SW480 (cell line): ENCODE measurements at places on chromosomes 4 and X.

GRCh38 chrX:35046660-35047296 lies 104.2 kb downstream of the FAM47B start:
- no peak for DNase-seq

- no peak for DNase-seq
These were observed 1956.2 kb upstream of the AGA start for GRCh38 chr4:179398414-179398813.

GRCh38 chr4:125833-126232 lies 1.5 kb downstream of the ZNF718 start:
- no peak for DNase-seq

DNA sequence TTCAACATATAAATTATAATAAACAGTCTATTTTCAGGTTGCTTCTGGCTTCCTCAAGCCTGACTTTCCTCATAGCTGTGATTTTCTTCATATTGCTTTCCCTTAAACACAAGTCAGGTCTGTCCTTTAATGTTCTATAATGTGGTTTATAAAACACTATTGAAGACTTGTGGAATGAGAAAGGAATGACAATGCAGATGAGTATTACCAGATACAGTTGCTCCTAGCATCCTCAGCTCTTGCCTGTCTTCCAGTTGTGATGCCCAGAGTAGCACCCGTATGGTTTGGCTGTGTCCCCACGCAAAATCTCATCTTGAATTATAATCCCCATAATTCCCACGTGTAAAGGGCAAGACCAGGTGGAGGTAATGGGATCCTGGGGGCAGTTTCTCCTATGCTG lies 265.7 kb upstream of the BOD1L1 start:
- DNase-seq: no peak

- no peak for DNase-seq
These were observed 40.6 kb upstream of the PHEX start for GRCh38 chrX:21991504-21991903.

GRCh38 chr4:3136454-3136853 lies 62.0 kb downstream of the HTT start:
- peak; percentile 3 for DNase-seq
